ENCODE measurements at places on chromosomes 16 and 17.

- DNase-seq = peak; percentile 65
Measured at GRCh38 chr16:46731691-46732555, 16.2 kb downstream of the MYLK3 start.

DNA sequence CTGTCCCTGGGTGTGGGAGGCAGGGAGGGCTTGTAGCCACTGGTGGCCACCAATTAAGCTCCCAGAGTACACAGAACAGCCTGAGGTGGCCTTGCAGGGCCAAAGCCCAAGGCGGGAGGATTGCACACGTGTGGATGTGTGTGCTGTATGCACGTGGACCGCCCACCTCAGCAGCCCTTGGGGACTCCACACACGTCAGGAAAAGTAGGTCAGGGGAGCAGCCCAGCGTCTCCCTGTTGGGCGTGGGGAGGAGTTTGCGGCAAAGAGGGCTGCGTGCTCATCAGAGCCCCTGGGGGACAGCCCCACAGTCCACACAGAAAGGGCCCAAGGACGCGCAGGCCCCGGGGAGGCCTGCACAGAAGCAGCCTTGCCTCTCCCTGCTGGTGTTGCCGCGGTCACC lies 19.6 kb downstream of the SBK1 start:
- no peak for DNase-seq

DNA sequence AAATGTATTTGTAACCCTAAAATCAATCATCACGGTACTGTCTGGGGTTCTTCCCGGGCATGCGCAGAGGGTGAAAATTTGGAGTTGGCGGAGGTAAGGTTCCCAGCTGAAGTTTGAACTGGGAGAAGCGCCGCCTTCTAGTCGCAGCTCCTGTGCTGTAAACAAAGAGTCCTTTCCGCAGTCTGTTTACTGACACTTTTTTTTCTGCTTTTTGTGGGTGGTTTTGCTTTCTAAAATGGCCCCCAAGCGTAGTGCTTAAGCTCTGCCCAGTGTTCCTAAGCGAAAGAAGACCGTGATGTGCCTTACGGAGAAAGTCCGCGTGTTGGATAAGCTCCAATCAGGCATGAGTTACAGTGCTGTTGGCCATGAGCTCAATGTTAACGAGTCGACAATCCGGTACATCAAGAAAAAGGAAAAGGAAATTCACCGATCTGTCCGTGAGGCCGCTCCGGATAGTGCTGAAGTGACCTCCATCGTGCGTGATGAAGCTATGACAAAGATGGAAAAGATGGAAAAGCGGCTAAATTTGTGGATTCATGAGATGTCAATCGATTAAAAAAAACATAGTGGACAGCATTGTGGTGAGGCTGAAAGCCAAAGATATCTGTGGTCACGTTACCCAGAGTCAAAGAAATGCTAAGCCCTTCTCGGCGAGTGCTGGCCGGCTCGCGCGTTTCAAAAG lies 570 bp upstream of the CFDP1 start:
- peak; percentile 97 for DNase-seq

DNA sequence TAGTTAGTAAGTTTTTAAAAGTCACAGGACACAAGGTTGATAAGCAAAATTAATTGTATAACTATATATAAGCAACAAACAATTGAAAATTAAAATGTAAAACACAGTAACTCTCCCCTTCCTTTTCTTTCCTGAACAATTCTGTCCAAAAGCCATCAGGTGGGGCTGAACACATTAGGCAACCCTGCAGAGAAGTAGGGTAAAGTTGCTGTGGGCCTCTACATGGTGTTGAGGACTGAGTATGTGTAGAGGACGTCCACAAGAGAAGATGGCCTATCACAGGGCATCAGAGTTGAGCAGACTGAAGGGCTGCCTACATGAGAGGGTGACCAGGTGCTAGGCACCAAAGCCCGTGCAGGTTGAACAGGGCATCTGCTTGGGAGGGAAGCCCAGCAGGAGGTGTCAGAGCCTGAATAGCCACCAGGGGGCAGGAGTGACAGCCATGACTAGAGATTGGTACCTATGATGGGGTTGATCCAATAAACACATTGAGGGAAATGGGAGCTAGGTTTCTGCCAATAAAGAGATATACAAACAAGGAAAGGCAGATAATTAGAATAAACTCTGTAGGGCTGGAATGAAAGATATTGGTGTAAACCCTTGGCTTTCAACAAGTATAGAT lies 415.1 kb downstream of the NPIPA8 start:
- DNase-seq = peak; percentile 2

DNA sequence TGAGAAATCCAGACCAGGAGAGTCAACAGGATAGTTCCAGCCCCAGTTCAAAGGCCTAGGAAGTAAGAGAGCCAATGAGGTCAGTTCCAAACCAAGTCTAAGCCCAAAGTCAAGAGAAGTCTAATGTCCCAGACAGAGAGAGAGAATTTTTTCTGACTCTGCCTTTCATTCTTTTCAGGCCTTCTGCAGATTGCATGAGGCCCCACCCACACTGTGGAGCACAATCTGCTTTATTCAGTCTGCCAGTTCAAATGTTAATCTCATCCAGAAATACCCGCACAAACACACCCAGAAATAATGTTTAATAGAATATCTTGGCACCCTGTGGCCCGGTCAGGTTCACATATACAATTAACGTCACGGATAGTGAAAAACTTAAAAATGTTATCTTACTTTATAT lies 962.4 kb upstream of the SOX9 start:
- DNase-seq = no peak

DNA sequence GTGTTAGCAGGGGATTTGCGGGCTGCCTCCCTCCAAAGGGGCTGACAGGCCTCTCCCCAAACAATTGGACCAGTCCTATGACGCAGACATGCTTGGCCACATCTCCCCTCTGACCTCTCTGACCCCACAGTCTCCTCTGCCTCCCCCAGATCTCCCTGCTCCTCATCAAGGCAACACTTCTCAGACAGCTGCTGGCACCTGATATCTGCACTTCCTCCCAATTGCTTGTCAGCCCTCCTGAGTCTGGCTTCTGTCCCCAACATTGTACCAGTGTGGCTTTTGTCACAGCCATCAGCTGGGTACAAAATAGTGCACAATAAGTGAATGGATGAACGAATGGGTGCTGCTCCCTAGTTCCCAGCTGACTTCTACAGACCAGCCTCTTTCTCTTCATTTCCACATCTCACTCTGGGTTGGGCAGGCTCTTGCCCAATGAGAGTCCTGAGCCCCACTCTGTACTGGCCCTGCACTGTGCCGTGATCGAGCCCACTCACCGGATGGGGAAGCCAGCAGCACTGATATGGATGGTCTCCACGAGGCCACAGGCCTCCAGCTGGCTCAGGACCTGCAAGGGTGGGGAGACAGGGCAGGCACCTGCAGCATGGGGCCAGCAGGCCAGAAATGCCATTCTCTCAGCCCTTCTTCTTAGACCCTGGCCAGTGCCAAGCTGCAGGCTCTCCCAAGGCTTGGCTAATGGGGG lies 17.1 kb downstream of the ZNHIT3 start:
- DNase-seq = no peak

- DNase-seq = no peak
Measured at GRCh38 chr17:14374268-14374667, 73.4 kb downstream of the HS3ST3B1 start.

DNA sequence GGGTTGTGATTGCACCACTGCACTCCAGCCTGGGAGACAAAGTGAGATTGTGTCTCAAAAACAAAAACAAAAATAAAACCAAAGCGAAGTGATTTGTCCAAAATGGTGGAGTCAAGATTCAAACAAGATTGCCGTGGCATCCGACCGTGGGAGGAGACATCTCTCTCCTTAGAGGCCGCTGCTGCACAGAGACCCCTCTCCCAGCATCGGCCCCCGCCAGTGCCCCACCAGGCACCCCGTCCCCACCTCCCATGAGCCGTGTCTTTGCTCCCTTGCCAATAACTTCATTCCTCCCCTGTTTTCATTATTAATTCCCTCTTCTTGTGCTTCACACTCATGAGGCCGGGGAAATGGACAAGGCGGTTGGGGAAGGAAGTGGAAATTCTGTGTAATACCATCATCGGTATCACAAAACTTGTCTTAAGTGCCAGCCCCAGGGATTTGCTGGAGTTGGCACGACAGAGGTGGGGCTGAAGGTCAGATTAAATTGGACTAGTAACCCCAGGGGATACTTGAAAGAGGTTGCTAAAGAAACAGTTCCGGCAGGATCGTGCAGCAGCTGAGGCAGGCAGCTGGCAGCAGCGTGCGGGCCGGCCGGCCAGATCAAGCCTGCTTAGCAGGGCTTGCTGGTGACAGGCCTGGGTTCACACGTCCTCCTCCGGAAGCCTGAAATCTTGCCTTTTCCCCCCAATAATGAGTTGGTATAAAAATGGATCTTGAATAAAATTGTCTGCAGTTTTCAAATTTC lies 66.8 kb downstream of the RTN4RL1 start:
- DNase-seq = no peak

DNA sequence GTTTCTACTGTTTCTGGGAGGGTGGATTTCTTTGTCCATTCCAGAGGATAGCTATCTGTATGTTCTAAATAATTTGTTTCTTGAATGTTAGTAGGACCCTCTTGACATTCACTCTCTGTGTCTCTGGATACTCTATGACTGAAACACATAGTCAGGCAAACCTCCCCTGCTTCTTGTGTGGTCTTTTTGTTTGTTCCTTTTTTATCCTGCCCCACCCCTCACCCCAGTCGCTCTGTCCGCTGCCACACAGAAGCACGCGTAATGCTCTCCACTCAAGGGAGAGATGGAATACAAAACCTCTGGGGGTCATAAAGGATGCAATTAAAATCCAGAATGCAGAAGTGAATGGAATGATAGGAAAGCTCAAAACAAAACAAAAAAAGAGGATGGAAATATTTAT lies 253.1 kb downstream of the RBFOX1 start:
- no peak for DNase-seq

DNA sequence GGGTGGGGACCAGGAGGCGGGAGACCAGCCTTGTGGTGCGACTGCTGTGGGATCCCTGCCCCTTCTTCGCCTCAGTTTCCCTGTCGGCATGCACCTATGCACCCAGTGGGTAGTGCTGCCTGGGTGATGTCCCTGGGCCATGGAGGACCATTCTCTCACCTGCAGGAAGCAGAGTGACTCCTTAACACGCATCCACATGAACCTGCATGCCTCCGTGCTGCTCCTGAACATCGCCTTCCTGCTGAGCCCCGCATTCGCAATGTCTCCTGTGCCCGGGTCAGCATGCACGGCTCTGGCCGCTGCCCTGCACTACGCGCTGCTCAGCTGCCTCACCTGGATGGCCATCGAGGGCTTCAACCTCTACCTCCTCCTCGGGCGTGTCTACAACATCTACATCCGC lies 25.2 kb downstream of the ADGRG5 start:
- no peak for DNase-seq

DNA sequence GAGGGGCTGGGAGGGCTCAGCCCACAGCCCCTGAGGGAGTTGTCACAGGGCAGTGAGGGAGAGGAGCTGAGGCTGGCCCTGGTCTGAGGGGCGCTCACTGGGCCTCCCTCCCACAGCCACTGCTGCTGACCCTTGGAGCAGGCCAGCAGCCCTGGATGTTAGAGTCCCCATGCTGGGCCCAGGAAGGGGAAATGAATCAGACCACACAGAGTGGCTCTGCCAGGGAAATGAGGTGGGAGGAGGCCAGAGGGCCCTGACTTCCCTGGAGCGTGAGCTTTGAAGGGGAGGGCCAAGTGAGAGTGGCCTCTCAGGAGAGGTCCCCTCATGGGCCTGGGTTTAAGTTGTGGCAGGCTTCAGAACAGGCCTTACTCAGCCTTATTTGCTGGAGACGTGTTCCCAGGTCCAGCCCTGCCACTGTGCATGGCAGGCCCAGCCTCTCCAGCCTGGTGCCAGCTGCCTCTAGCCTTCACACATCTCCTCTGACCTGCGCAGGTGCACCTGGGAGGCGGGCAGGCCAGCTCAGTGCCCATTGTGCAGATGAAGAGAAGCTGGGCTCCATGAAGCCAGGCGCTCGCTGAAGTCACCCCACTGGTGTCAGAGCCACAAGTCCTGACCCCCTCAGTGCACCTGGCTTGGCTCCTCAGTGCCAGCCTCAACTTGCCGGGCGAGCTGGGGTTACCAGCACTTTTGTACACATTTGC lies 15.4 kb downstream of the GPT2 start:
- DNase-seq = peak; percentile 55

- no peak for DNase-seq
Measured at GRCh38 chr16:19168371-19169081, 486 bp downstream of the SYT17 start.

GRCh38 chr16:57044931-57045693 lies 47.3 kb upstream of the CPNE2 start:
- DNase-seq = no peak

DNA sequence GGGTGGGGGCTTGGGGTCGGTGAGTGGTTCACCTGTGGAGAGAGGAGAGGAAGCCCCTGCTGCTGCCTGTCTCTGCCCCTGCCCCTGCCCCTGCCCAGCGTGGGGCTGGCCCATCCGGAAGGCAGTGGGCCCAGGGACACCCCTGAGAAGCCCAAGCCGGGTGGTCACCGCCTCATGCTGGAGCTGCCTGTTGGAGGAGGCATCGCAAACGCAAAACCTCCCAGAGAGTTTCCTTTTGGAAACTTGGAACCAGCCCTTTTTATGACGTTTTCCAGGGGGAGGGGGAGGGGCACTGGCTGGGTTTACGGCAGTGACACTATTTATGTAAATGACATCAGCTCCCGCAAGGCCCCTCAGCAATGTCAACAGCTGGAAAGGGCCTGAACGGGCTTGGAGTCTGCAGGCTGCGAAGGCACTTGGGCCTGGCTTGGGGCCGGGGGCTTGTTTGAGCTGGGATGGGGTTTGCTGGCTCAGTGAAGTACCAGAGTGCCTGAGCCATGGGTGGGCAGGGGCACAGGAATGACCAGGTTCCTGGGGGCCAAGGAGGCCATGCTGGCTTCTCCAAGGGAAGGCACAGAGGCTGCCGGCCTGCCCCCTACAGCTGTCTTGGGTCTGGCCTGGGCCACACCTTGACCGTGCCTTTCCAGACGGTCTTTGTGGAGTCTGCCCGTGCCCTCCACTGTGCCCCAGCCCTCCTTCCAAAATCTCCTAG lies 219.5 kb downstream of the NTN1 start:
- DNase-seq = peak; percentile 65

DNA sequence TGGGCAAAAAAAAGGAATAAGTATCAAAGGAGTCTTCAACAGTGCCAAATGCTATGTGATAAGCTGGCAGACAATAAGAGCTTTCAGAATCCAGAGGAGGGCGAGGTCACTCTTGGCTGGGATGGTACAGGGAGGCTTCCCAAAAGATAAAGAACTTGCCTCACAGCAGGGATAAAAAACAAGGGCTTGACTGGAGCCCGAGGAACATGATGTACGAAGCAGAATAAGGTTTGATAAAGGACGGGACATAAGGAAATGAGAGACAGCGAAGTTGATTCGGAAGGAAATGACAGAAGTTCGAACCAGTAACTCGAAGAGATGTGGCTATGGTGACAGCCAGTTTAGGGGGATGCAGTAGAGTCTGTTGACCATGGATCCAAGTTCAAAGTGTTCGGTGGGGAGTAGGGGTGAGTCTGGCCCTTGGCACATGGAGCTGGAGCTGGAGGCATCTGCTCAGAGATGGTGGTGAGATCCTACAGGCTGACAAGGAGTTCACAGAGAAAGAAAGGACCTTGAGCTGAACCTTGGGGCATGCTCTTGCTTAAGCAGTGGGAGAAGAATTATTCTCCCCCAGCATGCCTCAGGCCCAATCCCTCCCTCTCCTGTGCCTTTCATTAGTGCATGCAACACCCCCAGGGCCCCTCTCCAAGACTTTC lies 137.6 kb upstream of the RCVRN start:
- DNase-seq = peak; percentile 44

Measured in fibroblast of pulmonary artery (primary cell).